ENCODE measurements at places on chromosomes 3 and 15.

GRCh38 chr3:153130312-153130977 lies 31.6 kb upstream of the RAP2B start:
- DNase-seq = peak; percentile 46

- DNase-seq = no peak
These were observed 37.2 kb downstream of the IL20RB start for GRCh38 chr3:136994772-136995516.

DNA sequence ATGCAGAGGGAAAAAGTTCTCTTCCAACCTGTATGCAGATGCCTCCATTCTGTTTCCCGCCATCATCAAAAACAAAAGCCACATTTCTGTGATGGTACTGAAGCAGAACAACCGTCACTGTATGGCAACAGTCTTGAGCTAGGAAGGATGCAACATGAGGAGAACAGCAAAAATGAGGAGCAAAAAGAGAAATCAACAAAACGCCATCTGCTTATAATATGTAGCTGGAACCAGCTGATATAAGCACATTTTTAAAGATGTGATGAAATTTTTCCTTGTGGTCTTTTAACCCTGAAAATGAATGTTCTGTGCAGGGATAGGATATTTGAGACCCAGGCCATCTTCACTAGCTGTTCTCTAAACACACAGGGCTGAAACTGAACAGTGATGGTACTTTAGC lies 287.0 kb downstream of the ZIC4 start:
- DNase-seq = no peak

GRCh38 chr15:29677871-29678461 lies 144.3 kb downstream of the TJP1 start:
- DNase-seq = no peak

GRCh38 chr3:110227991-110228390 lies 843.6 kb upstream of the NECTIN3 start:
- DNase-seq = no peak

DNA sequence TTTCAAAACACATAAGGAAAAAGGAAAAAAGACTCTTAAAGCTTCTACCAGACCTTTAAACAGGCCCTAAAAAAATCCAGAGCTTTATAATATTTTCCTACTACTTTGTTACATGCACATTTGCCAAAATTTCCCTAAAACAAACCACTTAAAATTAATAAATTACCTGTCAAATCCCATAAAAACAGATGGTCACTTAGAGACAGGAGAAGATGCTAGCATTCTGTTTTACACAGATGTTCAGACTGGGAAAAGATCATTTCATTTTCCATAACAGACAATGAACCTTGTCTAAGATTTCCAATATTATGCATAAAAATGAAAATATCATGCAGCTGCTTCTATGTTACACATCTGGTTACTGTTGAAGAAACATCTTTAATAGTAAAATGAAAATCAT lies 66.6 kb downstream of the SUCLG2 start:
- no peak for DNase-seq

GRCh38 chr3:168322941-168323340 lies 227.2 kb upstream of the GOLIM4 start:
- DNase-seq = no peak

- DNase-seq = no peak
These were observed 449 bp downstream of the RAF1 start for GRCh38 chr3:12663401-12663935.

- no peak for DNase-seq
These were observed 913.6 kb upstream of the ARPP21 start for GRCh38 chr3:34725774-34726173.

DNA sequence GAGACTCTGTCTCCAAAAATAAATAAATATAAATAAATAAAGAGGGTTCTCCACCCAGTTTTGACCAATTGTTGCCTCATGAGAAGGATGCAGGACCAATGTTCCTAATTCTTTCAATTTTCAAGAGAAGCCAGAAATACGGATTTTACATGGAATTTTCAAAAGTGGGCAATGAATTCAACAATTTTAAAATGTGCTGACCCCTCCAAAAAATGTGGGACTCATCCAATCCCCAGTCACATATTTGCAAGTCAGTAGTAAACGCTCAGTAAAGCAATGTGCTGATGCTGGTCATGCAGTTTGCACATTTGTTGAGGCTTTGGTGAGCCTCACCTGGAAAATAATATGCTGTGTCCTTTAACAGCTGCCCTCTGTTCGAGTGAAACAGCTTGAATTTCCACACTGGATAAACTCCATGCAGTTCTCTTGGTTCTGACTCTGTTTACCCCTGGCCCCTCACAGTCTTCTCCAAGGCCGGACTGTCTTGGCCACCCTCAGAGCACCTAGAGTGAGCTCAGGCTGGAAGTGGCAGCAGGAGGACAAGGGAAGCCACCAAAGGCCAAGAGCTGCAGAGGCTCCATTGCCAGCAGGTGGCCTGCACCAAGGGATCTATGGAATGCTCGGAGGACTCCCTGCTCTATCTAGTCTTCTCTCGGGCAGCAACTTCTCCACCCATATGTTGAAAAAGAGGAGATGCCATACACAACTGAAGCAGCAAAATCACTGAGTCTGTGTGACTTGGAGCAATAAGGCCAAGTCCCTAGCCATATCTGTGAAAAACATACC lies 246.8 kb downstream of the UACA start:
- DNase-seq = no peak

GRCh38 chr3:181701096-181701495 lies 10.6 kb upstream of the SOX2 start:
- no peak for DNase-seq

DNA sequence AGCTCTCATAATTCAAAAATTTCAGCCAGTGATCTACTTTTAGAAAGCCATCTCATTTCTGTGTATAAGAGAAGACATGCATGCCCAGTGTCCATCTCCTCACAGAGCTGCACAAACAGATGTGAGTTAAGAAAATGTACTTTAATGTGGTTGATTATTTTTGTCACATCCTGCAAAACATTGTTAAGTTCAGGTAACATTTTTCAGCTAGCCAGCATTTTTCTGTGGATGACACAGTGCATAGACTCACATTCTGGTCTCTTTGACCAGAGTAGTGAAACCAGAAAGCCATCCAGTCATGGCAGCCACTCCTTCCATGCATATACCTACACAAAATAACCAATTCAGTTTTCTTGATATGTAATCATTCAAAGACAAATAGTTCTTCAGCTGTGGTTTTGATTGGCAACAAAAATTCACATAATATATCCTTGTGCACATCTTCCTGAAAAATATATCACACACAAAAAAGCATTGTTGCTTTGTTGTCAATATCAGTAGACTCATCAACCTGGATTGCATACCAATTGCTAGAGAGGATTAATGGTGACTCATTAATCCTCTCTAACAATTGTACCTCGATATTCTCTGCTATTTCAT lies 2.1 kb upstream of the PLSCR1 start:
- DNase-seq = no peak

Measured in GM13976 (cell line).